Fibroblast of skin of scalp (primary cell): ENCODE measurements at places on chromosomes 13 and 19.
A peak's percentile ranks its signal among the peaks of the same experiment; 100 is the strongest.

- no peak for DNase-seq
Observed at GRCh38 chr13:105937451-105937850, 598.0 kb downstream of the EFNB2 start.

GRCh38 chr13:30746791-30747190 is 11.4 kb downstream of the ALOX5AP start:
- DNase-seq, result no peak

GRCh38 chr13:112513761-112514160 is 74.2 kb downstream of the TUBGCP3 start:
- no peak for DNase-seq

GRCh38 chr13:95033890-95034289 is 267.4 kb downstream of the ABCC4 start:
- DNase-seq, result no peak

- no peak for DNase-seq
Observed at GRCh38 chr19:44879309-44880065, 11.6 kb upstream of the TOMM40 start.

GRCh38 chr19:3304871-3305423 is 61.4 kb upstream of the NFIC start:
- peak; percentile 66 for DNase-seq

GRCh38 chr13:109870696-109871370 is 84.5 kb upstream of the IRS2 start:
- DNase-seq, result peak; percentile 27

DNA sequence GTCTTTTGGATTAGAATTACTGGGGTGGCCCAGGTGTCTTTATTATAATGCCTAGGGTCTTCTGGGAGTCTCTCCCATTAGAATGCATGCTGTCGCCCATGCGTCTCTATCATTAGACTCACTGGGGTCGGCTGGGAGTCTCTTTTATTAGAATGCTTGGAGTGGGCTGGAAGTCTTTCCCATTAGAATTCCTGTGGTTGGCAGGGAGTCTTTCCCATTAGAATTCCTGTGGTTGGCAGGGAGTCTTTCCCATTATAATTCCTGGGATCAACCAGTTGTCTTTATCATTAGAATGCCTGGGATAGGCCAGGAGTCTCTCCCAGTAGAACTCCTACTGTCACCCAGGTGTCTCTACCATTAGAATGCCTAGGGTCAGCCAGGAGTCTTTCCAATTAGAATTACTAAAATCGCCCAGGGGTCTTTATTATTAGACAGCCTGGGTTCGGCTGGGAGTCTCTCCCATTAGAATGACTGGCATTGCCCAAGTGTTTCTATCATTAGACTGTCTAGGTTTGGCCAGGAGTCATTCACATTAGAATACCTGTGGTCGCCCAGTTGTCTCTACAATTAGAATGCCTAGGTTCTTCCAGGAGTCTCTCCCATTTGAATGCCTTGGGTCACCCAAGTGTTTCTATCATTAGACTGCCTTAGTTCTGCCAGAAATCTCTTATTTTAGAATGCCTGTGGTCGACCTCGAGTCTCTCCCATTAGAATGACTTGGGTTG is 1558.5 kb downstream of the UQCRFS1 start:
- DNase-seq, result no peak

- no peak for DNase-seq
Observed at GRCh38 chr19:2834294-2834871, 6.9 kb upstream of the ZNF555 start.

DNA sequence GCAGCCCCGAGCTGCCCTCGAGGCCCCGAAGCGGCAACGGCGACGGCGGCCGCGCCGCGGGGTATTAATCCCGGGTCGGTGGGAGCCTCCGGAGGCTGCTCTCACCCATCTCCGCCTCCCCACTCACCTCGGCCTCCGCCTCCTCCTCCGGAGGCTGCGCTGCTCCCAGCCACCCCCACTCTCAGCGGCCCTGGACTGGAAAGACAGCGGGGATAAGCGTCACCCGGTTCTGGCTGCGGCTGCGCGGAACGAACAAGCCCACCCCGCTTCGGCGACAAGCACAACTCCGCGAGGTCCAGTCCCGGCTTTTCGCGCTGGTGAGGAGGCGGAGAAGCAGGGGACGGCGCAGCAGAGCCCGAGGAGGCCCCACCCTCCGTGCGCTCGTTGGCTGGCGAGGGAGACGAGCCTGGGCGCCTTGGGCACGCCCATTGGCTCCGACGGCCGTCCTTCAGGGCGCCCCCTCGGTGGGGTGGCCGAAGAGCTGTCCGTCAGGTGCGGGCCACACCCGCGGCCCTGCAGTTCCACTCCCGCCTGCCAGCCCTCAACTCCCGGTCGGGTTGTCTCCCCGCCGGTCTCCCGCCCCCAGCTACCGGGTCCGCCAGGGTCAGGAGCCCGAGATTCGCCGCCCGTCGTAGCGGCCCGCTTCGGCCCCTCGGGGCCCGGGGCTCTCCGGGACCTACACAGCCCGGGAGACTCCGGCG is at the start of gene ZMYM5:
Gene ZMYM5 (minus strand): TSS at position 327 of the 701 bp plus-strand sequence. CDS start 11,469 bp downstream, outside the sequence.
- DNase-seq, result peak; percentile 100

DNA sequence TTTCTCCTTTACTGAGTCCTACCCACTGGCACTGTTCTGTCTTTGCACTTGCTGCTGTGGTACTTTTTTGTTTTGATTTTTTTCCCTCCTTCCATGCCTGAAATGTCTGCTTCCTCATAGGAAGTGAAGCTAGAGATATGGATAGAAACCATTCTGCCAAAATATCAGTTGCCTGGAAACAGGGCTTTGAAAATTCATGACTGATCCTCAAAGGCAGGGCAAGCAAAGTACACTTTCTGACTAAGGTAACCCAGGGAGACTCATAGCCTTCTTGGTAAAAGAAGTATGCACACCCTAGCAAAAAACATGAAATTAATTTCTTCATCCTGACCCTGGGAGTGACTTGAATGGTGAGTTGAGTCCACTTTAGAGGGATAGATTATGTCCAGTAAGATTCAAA is 329.8 kb downstream of the MYO16 start:
- DNase-seq, result no peak

- DNase-seq, result peak; percentile 2
Observed at GRCh38 chr19:50870417-50871089, 2.7 kb upstream of the KLK2 start.

GRCh38 chr13:32938314-32938713 is 77.9 kb upstream of the KL start:
- DNase-seq, result no peak

DNA sequence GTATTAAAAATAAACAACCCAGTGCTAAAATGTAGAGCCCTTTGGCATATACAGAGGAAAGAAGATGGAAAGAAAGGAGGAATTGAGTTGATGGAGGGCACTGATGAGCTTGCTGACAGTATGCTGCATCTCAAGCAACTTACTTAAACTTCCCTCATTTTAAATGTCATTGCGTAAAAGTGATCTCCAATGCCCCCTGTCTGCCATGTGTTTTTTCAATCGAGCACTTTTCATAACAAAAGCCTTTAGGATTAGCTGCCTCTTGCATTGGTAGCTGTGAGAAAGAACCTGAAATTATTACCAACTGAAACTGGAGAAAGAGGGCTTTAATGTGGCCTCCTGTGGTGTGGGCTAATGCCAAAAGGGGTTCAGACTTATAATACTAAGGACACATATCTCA is 541.6 kb downstream of the SUCLA2 start:
- DNase-seq, result peak; percentile 54

GRCh38 chr13:28540612-28541011 is 45.7 kb upstream of the FLT1 start:
- no peak for DNase-seq

GRCh38 chr13:82088781-82089180 is 1747.9 kb upstream of the SPRY2 start:
- peak; percentile 2 for DNase-seq
